ENCODE measurements at places on chromosomes 13 and 19.

DNA sequence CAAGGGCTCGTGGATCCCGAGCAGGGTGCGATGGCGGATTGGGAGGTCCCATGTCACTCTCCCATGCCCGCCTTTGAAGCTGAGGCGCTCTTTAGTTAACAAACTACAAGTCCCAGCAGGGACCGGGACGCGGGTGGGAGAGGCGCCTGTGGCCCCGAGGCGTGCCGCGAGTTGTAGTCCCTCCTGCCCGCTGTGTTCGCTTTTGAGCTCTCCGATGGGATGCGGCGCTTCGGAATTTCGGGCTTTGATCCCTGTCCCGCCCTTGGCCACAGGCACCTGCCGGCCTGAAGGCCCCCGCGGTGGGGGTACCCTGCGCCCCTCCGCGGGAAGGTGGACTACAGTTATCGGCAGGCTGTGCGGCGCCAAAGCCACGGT, 11.0 kb downstream of the CYTH2 start:
- DNase-seq: no peak
- H3K36me3 ChIP-seq: peaks cover 23% of the 10 kb centered on the region
- peaks cover 4% of the 10 kb centered on the region for H3K4me1 ChIP-seq
- no peak overlapping the region for H3K27ac ChIP-seq
- H3K4me3 ChIP-seq: no peak overlapping the region
- no peaks in the 10 kb centered on the region for H3K27me3 ChIP-seq

- peaks cover 31% of the 10 kb centered on the region for H3K36me3 ChIP-seq
- H3K4me3 ChIP-seq: no peak overlapping the region
- no peaks in the 10 kb centered on the region for H3K27me3 ChIP-seq
- no peak for DNase-seq
These were observed 54.5 kb downstream of the DNAJC15 start for GRCh38 chr13:43077906-43078305.

DNA sequence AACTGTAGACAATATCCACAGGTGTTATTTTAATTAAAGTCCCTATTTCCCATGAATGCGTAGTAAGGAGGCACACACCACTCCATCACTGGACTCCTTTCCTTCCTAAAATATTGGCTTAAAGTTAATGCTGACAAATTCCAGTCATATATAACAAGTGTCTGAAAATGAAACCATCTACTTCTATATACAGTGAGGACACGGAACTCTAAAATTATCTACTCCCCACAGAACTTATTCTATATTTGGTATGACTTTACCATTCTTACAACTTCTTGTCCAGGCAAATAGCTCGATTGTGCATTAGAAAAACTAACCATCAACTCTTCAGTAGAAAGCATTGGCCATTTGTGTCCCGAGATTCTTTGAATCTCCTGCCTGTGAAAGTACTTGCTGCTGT, 1560.2 kb downstream of the EFNB2 start:
- H3K27me3 ChIP-seq: peaks cover 26% of the 10 kb centered on the region
- peaks cover 7% of the 10 kb centered on the region for H3K4me1 ChIP-seq
- no peak for DNase-seq
- no peak overlapping the region for H3K27ac ChIP-seq
- H3K36me3 ChIP-seq: no peaks in the 10 kb centered on the region

DNA sequence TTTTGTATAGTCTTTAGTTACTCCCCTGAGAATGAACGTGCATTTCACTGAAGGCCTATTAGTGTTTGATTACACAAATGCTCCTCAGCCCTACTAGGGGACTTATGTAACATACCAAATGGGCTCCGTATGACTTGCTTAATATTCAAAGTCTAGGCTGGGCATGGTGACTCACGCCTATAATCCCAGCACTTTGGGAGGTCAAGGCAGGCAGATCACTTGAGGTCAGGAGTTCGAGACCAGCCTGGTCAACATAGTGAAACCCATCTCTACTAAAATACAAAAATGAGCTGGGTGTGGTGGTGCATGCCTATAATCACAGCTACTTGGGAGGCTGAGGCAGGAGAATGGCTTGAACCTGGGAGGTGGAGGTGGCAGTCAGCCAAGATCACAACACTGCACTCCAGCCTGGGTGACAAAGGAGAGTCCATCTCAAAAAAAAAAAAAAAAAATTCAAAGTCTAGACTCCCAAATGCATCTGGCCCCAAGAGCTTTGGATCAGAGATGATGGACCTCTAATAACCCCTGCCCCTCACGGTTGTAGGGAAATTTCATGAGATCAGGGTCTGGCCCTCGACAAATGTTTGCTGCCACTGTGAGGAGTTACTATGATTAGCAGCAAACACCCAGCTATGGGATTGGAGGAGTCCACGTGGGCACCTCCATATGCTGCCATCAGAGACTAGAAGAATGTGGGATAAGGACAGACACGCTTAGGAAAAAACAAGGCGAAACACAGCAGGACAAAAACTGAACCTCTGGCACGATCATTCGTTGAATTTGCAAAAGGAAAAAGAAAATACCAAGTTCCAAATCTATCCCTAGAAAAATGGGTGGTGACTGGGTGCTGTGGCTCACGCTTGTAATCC, 4.6 kb downstream of the FBXO17 start:
- no peak for DNase-seq
- no peak overlapping the region for H3K4me3 ChIP-seq
- H3K36me3 ChIP-seq: peaks cover 7% of the 10 kb centered on the region
- H3K27ac ChIP-seq: no peak overlapping the region
- no peaks in the 10 kb centered on the region for H3K27me3 ChIP-seq

- H3K4me3 ChIP-seq: no peak overlapping the region
- no peaks in the 10 kb centered on the region for H3K27me3 ChIP-seq
- H3K4me1 ChIP-seq: no peaks in the 10 kb centered on the region
- DNase-seq: no peak
- H3K36me3 ChIP-seq: peaks cover 22% of the 10 kb centered on the region
- H3K27ac ChIP-seq: no peak overlapping the region
These were observed 9.9 kb upstream of the UBA2 start for GRCh38 chr19:34418300-34418699.
